ENCODE measurements at places on chromosomes 6 and 20.
A peak's percentile ranks its signal among the peaks of the same experiment; 100 is the strongest.

DNA sequence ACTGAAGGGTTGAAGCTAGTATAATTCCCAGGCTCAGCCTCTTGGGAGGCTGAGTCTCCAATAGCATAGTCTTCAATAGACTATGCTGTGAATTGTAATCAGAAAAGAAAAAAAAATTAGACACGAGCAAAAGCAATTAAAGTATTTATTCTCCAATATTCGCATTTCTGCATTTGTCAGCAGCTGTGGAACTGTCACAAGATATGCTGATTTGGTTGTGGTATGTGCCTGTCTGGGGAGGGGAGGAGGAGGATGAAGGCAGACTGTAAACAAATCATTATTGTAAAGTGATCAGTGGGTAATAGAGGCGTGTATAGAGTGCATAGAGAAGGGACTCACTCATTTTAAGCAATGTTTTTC, 10.1 kb upstream of the BICRAL start:
- DNase-seq = no peak

DNA sequence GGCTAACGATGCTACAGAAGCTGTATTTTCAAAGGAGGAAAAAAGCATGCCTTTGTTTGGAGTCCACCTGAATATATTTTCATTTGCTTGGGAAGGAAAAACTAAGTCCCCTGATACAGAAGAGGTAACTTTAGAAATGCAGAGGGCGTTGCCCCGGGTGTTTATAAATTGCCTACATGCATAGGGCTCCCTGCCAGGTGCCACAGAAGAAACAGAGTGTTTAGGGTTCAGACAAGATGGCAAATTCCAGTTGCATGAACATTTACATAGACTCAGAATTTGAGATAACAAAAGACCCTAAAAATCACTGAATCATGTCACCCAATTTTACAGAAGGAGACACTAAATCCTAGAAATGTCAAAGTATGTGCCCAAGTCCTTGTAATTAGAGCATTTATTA, 19.9 kb downstream of the RIN2 start:
- DNase-seq = no peak

DNA sequence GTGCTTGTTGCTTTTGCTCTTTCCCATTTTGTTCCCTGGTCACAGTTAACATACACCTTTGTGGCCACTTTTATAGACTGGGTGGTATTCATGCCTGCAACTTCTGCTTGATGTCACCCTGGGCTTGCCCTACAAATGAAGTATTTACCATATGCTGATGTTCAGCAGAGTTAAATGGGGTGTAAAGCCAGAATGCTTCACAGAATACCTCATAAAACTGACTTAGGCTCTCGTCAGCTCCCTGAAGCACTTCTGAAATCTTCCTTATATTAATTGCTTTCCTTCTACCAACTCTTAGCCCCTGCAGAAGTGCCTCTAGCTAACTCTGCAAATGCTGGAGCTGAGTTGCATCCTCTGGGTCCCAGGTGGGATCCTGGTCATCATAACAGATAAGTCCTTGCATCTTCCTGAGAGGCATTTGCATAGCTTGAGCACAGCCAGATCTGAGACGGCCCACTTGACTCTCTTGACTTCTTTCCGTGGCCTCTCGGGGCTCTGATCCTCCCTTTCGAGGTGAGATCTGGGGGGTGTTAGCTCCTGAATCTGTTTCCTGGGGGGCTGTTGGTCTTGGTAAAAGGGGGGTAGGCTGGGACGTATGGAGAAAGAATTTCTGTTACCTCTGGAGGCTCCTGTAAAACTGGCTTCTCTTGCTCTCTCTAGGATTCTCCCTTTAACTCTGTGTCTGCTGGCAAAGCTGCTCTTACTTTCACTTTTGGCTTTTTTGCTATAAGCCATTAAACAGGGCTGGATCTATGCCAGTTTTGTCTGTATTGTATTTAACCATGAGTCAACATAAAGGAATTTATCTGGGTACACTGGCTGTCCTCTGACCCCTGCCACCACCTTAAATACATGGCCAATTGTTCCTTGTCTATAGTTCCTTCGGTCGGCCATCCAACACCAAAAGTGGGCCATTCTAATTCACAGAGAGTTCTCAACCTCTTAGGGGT, 223.0 kb upstream of the SYNCRIP start:
- no peak for DNase-seq

DNA sequence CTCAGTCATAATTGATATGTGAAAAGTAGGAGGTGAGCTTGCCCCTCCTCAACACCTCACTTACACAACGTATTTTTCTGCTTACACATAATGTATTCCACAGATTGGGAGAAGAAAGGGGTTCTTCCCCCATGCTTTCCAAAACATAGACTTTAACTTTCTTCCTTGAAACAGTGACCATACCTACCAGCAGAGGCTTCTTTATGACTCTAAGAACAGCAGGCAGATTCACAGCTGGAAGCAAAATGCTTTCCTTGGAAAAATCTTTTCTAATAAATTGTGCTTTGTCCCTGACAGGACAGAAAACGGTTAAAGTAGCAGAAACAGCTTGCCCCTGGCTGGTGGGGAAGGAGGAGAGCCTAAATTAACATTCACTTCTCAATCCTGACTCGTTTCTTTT, 629.1 kb upstream of the IMPG1 start:
- DNase-seq = no peak

- no peak for DNase-seq
Observed at GRCh38 chr6:40427196-40427595, 160.0 kb downstream of the LRFN2 start.

GRCh38 chr20:61690993-61691838, 374.5 kb downstream of the TAF4 start:
- DNase-seq = no peak

DNA sequence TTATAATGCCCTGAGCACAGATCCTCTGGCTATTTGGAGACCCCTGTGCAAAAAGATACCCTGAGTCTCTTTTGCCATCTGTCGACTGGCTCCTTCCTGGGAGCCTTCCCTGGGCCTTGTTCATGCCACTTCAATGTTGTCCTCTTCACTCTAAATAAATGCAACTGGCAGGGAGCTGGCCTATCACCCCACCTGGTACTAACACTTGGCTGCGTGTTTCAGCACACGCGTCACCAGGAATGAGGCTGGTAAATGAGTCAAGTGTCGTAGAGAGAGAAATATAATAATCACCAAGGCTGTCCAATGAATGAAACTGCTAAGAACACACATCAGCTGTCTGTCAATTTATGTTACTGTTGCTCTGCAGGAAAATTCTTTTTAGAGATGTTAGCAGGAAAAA, 374.6 kb upstream of the JARID2 start:
- no peak for DNase-seq

GRCh38 chr6:21201637-21202350, 391.8 kb upstream of the SOX4 start:
- no peak for DNase-seq

- DNase-seq = no peak
Observed at GRCh38 chr6:3663811-3664210, 87.7 kb downstream of the PXDC1 start.

DNA sequence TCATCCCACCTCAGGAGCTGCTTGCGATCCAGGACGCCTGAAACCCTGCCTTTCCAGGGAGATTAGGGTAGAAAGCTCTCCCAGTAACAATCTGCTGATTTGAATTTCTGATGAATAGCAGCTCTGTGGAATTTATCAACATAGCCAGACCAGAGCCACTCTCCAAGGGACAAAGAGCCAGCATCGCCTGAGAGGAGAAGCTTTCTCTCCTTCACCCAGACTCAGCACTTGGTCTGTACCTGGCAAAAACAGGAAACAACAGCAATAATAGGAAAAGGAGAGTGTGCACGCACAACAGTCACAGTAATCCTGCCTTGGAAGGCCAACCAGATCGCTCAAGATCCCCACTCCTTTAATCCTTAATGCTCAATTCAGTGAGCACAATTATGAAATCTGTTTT, 22.3 kb upstream of the ROS1 start:
- peak; percentile 63 for DNase-seq

GRCh38 chr6:131065112-131065823, 2.2 kb upstream of the EPB41L2 start:
- DNase-seq = no peak

- no peak for DNase-seq
Observed at GRCh38 chr6:75581231-75581630, 20.4 kb upstream of the SENP6 start.

- DNase-seq = peak; percentile 59
Observed at GRCh38 chr6:133326584-133326983, 85.4 kb downstream of the EYA4 start.

DNA sequence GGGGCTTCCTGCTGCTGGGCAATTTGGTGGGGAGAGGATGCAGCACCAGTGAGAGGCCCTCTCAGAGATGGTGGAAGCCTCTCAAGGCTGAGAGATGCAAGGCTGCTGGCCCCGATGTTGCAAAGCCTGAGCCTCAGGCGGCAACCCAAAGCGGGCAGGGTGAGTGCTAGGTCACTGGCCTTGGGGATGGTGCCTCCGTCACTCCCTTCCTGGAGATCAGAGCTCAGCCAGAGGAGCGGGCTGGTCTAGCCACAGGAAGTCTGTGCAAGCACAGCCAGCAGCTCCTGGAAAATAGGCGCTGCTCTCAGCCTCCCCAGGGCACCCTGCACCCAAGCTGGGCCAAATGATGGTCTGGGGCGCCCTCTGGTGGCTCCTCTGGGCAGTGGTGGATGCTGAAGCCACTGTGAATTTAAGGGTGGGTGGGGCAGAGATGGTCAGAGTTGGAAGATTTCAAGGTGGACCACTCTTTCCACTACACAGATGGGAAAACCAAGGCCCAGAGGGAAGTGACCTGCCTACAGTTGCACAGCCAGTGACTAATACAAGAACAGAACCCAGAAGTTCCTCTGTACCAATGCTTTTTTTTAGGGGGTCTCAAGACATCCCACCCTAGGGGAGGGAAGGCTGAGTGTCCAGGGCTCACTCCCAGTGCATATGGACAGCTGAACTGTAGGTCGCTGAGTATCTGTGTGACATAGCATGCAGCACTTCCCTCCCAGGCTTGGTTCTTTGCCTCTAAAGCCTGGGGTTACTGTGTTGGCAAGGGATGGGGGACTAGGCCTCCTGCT, 20.8 kb downstream of the C20orf203 start:
- peak; percentile 95 for DNase-seq

- DNase-seq = peak; percentile 79
Observed at GRCh38 chr6:32075781-32076180, 33.4 kb downstream of the TNXB start.

GRCh38 chr20:10511509-10512251, 76.6 kb downstream of the SLX4IP start:
- DNase-seq = peak; percentile 97

- no peak for DNase-seq
Observed at GRCh38 chr6:56708810-56709597, 66.3 kb upstream of the DST start.

DNA sequence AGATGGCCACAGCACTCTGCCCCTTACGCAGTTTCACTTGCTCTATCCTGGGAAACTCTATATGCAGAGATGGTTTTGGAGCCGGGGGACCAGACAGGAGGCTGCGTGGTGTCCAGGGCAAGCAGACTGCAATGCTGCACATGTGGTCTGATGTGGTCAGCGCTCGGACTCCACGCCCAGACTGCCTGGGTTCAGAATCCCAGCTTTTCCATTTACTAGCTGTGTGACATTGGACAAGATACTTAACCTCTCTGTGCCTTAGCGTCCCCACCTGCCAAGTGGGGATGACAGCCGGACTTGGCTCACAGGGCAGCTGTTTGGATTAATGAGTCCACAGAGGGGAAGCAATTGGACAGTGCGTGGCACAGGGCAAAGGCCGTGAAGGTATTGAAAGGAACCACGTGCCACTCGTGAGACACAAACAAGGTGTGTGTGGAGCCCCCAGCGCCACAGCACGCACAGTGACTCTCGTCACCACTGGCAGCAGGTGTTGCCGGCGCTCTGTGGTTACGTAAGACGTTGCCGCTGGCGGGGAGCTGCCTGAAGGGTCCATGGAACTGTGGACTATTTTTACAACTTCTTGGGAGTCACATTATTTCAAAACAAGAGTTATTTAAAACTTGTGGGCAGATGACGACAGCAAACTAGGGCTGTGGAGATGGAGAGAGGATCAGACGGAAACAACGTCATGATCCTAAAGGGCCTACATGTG, 201.4 kb downstream of the PREX1 start:
- DNase-seq = no peak

- DNase-seq = peak; percentile 52
Observed at GRCh38 chr6:87274660-87275274, 47.6 kb upstream of the SMIM8 start.

DNA sequence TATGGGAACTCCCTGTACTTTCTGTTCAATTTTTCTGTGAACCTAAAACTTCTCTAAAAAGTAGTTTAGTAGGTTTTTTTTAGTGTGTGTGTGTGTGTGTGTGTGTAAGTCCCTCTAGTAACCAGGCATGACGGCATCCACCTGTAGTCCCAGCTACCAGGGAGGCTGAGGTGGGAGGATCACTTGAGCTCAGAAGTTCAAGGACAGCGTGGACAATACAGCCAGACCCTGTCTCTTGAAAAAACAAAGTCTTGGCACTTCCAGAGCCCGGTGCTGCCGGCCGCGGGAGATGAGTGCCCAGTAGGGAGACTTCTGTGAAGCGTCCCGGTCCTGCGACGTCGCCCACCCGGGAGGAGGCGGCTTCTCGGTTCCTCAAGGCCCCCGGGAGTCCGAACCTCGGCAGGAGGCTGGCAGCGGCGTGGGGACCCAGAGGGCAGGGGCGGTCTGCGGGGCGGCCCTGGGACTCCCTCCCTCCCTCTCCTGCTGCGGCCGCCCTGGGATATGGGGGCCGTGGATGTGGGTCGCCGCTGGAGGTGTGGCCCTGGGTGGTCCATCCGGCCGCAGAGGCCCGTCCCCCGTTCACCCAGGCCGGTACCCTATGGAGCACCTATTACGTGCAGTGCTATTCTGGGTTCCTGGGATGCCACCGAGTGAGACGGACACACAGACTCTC, 78.0 kb upstream of the SIRPG start:
- DNase-seq = no peak

DNA sequence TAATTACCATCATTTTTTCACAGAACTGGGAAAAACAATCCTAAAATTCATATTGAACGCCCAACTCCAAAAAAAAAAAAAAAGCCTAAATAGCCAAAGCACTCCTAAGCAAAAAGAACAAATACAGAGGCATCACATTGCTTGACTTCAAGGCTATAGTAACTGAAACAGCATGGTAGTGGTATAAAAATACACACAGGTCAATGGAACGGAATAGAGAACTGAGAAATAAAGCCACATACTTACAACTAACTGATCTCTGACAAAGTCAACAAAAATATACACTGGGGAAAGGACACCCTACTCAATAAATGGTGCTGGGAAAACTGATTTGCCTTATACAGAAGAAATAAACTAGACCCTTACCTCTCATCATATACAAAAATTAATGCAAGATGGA, 89.6 kb downstream of the MRAP2 start:
- DNase-seq = no peak

GRCh38 chr20:44135012-44135412, 52.0 kb downstream of the JPH2 start:
- DNase-seq = peak; percentile 56

DNA sequence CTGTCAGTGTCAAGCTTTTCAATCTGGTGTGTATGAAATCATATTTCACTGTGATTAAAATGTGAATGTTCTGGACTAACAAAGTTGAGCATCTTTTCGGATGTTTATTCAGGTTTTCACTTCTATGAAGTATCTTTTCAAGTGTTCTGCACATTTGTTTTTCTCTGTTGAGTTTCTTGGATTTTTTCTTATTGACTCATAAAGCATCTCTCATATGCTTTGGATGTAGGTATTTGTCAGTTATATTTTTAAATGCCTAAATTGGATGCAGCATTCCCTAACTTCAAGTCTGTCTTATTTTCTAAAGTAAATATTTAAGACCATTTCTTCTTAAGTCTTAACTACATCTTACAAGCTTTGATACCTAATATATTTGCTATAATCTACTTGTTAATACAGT, 398.0 kb downstream of the PLCB1 start:
- no peak for DNase-seq

All from islet precursor cell (in vitro differentiated cells).